ENCODE measurements at places on chromosomes 11 and 22.

DNA sequence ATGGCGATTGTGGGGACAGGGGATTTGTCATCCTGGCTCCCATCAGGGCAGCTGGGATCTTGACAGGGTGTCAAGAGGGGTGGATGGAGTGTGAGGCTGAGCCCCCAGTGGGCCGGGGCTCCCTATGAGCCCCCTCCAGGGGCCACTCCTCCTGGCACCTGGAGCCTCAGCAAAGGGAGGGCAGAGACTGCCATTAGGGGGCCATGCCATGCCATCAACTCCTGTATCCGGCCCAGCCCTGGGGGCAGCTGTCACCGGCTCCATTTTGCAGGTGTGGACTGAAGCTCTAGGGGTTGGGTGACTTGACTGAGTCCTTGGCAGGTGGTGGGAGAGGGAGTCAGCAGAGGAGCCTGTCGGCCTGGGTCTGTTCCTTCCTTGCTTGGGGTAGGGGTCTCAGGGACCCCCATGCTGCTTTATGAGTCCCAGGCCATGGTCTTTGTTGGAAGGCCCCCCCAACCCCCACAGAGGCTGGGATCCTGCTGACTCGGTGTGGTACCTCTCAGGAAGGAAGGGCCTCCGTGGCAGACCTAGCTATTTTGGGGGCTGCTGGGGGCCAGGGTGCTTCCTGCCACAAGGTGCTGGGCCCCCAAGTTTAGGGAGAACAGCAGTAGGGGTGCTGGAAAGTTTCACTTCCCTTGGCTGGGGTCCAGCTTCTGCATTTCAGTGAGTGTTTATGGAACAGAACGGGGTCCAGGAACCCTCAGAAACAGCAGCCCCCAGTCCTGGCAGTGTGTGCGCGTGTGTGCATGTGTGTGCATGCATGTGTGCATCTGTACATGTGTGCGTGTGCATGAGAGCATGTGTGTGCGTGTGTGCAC, 1.5 kb downstream of the ACY3 start:
- DNase-seq: no peak

- no peak for DNase-seq
Measured at GRCh38 chr11:92569726-92570125, 345.1 kb downstream of the FAT3 start.

- no peak for DNase-seq
Measured at GRCh38 chr22:28943501-28943879, 60.1 kb downstream of the ZNRF3 start.

- DNase-seq: no peak
Measured at GRCh38 chr22:33401291-33401690, 343.1 kb upstream of the SYN3 start.

GRCh38 chr11:121066623-121067022, 34.4 kb upstream of the TECTA start:
- no peak for DNase-seq

DNA sequence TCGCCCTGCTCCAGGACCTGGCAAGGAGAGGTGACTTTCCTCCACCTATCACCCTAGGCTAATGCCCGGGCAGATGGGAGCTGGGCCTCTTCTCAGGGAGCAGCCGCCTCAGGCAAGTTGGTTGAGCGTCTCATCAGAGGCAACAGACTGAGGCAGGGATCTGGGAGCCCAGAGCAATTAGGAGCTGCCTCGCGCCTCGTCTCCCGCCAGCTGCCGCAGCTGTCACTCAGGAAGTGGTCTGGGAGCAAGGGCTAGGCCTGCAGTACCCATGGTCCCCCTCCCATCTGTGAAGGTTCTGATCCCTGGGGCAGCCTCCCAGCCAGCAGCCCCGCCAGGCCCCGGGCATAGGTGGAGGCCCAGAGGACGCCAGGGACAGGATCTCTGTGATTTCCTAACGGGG, 4.6 kb upstream of the CABP7 start:
- DNase-seq: no peak

GRCh38 chr11:97118614-97119200, 728.9 kb downstream of the JRKL start:
- no peak for DNase-seq

- no peak for DNase-seq
Measured at GRCh38 chr11:74925281-74925680, 23.6 kb downstream of the XRRA1 start.

DNA sequence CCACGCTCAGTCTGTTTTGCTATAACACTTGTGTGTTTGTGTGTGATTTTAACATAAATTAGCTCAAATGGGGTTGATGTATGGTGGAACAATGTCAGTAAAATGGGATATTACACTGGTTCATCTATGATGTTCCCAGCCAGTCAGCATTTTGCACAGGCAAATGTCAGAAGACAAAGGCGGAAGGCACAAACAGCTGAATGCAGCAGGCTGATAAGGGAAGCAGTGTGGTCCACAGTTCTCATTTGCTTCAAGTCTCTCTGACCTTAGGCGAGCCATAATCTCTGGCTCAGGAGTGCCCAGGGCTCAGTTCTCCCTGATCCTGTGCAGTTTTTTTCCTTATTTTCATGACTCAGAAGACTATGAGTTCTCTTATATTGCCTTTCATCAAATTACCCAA, 102.7 kb downstream of the FAR1 start:
- no peak for DNase-seq

- no peak for DNase-seq
Measured at GRCh38 chr22:34812631-34813030, 253.3 kb upstream of the ISX start.

GRCh38 chr11:12922980-12923507, 86.1 kb upstream of the RASSF10 start:
- DNase-seq: no peak

GRCh38 chr11:123261345-123262106, 66.5 kb upstream of the CLMP start:
- peak; percentile 68 for DNase-seq

GRCh38 chr11:112734207-112734606, 227.0 kb upstream of the NCAM1 start:
- no peak for DNase-seq

DNA sequence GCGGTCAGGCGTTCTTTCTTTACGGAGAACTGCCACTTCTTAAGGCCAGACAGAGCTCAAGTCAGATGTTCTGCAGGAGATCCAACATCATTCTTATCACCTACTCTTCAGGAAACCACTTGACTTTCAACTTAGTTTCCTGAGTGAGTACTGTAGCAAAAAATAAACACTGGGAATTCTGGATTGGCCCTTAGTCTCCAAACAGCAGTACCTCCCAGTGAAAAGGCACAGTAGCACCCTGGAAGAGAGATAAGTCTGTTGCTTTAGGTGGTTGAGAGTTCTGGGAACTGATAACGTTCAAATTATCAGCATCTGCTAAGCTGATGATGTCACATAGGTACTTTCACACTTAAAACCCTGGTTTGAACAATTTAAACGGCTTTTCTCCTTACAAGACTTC, 971.8 kb upstream of the TENM4 start:
- no peak for DNase-seq

GRCh38 chr11:8586184-8586583, 7.8 kb downstream of the STK33 start:
- DNase-seq: no peak
